ENCODE measurements at places on chromosomes 1 and 21.

GRCh38 chr1:59007820-59008598 is 224.2 kb upstream of the JUN start:
- DNase-seq = no peak

DNA sequence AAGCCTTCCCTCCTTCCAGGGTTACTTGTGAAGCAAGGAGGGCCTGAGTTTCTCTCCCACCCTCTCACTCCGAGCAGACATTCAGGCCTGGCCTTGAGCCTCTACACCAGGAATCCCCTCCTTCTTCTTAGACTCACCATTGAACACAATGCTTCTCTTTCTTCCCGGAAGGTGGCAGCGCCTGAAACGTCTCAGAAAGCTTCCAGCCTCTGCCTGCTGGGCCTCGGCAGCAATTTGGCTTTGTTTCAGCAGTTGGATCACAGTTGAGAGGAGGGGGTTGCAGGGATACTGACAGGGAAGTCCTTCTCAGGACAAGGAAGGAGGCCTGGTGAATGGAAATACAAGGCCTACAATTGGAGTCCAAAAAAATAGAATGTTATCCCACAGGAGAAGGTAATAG is 6.3 kb downstream of the CLDN8 start:
- DNase-seq = no peak

GRCh38 chr1:19597496-19598309 is 46.4 kb upstream of the NBL1 start:
- peak; percentile 41 for DNase-seq

GRCh38 chr1:8409606-8410005 is 91.7 kb downstream of the SLC45A1 start:
- no peak for DNase-seq

Data from activated gamma-delta T cell treated with anti-CD3 and anti-CD28 coated beads, Interleukin-2, amount 50 U/mL, for 16 hours (primary cell).